ENCODE measurements at places on chromosomes 6 and 20.
A peak's percentile ranks its signal among the peaks of the same experiment; 100 is the strongest.

DNA sequence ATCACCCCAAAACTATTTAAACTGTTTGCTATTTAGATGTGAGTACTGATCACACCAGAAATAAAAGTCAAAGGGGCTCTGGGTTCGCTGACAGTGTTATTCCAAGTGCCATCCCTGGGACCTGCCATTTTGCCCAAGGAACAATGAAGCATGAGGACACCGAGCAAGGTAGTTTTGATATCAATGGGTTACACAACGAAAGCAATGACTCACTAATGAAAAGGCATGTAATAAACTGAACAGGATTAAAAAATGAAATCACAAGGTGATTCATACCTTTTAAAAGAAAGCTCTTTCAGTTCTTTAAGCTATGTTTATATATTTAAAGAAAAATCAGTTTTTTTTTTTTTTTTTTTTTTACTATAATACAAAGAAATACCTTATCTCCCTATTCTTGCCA lies 102.0 kb downstream of the HS3ST5 start:
- DNase-seq: no peak

DNA sequence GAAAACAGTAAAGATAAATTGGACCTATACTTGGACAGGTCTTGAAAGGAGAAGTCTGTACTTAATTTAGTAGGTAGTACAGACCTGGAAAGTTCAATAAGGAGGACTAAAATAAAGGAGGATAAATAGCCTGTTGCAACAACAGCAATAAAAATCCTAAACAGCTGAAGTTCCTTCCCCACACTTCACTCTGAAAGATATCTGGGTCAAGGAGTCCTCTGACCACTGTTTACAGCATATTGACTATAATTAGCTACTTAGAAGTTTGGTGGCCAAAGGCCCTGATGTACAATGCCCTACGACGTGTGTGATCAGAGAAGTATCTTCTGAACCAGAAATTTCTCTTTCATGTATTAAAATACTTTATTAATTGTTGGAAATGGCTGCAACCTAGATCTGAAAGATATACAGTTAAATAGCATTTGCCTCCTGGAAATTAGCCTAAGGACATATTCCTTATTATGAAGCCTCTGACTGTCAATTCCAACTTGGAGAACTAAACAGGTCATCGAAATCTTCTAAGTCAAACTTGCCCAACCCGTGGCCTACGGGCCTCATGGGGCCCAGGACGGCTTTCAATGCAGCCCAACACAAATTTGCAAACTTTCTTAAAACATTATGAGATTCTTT lies 82.8 kb downstream of the KIF13A start:
- DNase-seq: no peak

DNA sequence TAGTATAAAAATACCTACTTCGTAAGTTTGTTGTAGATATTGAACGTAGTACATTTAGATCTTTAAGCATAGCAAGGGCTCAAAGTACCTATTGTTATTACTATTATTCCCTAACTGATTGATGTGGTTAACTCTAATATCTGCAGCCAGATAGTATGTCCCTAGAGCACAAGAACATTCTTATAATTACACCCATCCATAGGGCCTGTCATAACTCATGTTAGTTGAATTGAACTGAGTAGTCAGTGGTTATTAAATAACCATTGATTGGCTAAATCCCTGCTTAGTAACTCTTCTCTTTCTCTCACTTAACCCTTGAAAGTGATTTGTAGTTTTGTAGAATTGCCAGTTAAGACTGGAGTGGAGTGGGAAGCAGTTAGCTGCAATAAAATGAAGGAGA lies 207.5 kb upstream of the HS3ST5 start:
- no peak for DNase-seq

DNA sequence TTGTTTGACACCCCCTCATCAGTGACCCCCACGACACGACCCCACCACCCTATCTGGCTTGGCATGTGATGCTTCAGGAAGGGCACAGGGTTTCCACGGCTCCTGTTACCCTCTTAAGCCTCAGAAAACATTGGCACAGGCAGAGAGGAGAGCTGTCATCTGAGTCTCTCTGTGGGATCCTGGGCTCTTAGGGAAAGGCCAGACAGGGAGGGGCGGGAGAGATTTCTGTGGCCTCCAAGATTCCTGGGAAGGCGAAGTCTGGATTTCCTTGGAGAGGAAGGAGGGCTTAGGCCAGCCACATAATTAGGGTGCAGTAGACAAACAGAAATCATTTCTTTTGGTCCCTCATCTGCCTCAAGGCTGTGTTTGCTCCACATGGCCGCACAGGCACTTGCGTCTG lies 191.6 kb upstream of the SNX9 start:
- no peak for DNase-seq

DNA sequence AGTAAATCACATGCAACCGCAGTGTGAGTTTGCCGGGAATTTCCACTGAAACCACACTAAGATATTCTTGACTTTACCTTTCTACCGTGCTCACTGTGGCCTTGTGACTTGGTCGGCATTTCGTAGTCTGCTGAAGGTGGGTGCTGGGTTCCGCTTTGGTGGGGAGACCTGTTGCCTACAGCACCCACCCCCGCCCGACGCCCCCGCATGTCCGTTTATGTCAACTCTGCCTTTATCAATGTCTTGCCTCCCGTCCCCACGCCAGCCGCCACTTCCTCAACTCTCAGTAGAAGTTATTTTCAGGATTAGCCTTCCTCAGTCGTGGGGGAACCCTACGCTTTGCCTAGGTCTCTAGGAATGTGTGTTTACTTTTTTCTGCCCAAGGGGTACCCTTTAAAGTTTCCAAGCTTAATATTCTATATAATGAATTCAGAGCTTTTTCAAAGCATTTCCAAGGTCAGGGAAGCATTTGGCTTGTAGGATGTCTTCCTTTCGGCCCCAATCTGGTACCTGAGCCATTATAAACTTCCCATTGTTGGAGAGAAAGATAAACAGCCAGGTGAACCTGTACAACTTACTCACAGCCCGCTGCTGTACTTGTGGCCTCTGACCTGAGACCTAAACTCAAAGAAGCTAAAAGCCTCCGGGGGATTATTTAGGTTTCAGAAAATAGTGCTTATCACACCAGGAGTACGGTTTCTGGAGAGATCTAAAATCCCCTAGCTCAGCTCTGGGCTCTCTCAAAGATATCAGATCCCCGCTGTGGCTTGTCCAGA lies 54.2 kb downstream of the TBC1D7 start:
- DNase-seq: peak; percentile 60

DNA sequence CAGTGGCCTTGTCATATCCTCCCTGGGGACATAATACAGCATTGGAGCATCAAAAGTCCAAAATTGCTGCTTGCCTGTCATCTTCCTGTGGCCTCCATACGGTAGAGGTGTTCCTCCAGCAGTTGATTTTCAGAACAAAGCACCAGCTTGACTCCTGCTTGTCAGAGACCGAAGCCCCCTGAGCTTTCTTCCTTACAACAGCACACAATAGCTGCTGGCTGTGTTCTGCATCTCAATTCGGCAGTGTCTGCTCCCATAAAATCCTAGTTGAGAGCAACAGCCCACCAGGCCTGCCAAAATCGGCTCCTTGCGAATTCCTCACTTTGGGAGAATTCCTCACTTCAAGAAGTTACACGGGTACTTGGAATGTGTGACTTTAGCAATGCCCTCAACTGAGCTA lies 372.9 kb downstream of the SAMD5 start:
- DNase-seq: no peak

DNA sequence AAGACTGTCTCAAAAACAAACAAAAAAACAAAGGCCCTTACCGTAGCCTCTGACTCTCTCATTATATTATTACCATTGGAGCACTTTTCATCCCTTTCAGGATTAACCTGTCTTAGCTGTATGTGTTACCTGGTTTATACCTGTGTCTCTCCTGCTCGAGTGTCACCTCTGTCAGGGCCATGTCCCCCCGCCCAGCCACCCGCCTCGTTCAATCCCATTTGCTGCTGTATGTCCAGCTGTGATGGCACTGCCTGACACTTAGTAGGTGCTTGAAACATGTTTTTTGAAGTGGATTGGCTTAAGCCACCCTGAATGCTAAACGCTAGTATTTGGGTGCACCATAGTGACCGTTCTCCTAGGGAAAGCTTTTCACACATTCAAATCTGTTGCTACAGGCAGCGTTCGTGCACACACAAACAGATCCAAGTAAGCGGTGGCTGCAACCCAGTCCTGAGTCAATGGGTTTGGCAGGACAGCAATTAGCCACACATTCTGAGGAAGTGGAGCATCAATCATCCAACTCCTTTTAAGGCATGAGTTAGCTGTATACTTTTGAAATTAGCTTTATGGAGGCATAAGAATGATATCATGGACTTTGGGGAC lies 98.9 kb upstream of the ZNF217 start:
- no peak for DNase-seq

Measured in Kasumi-1 (cell line).